ENCODE measurements at places on chromosomes 5 and 9. TPM values are rescaled to one million over a fixed set of nuclear protein-coding genes. Genes with fewer than 3 reads are reported as not detected.

DNA sequence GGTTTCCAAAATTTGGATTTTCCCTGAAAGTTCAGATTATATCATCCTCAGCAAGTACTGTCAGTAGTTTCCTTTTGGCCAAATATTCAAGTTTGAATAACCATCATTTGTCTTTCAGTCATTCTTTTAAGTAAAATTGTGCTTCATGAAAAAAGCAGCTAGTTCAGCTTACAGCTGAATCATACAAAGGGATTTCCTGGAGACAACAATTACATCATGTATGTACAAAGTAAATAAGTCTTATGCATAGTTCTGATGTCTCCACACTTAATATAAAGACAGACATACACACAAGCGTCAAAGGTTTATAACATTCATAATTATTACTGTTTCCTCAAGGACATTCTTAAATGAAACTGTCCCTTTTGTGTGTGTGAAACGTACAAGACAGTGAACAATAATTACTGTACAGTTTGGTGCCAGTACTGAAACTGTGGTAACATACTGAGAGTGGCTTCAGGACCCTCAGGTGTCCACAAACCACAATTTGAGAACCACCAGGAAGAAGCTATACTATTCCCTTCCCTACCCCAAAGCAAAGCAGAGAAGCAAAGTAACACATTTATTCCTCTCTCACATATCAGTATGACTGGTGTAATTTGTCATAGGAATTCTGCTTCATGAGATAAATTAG lies 746.6 kb downstream of the TAF11L14 start:
- no peak for DNase-seq

- DNase-seq, result peak; percentile 3
Observed at GRCh38 chr5:178895615-178896571, at the start of gene ZFP2. Gene ZFP2, plus strand, starts transcription at chr5:178895913. Its CDS starts 35,401 bp downstream, at chr5:178931314.

- no peak for DNase-seq
Observed at GRCh38 chr5:108386345-108387061, 4.6 kb upstream of the FBXL17 start.

GRCh38 chr5:58523956-58524355 lies 32.7 kb downstream of the GAPT start:
- no peak for DNase-seq

DNA sequence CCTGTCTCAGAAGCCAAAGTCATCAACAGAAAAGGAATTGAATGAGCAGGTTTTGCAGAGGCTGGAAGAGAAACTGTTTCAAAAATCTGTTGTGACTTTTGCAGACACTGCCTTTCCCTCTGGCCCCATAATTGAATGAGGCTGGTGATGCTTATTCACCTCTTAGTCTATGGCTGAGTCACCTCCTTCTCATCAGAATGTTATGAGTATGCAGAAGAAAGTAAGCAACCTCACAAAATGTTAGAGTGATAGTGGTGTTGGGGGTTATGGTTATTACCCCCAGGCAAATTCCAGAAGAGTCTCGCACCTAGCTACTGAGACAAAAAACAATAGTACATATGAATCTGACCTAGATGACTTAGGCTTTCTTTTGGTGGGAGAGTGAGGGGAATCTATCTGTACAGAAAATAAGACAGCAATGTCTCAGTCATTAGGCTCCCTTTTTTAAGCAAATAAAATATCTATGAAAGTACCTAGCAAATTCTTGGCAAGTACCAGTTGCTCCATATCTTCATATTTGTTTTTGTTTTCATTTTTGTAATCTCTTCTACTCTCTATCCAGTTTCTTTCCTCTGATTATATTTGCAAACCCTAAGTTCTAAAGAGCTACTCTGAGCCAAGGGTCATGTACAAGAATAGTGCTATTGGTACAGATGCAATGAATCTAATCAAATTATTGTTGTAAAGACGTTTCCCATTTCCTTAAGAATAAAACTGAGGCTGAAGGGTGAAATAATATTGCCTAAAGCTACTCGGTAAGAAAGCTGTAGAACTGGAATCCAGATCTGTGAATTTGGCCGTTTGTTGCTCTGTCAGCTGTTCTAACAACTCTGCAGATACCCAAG lies 498.1 kb upstream of the TNC start:
- DNase-seq, result no peak

DNA sequence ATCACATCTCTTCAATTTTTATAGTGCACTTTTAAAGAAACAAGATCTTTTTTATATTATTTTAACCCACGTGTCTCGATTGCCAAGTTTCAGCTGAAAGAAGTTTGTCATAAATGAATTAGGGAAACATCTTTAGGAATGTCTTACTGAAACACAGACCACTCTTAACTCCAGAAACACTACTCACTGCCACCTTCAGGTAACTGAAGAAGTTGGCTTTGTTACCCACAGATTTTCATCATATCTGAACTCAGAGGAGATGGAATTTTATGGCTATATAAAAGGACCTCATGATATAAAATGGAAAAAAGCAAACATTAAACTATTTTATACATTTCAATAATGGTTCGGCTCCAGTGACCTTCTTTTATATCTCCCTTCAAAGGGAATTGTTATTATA lies 158.0 kb downstream of the SEMA5A start:
- no peak for DNase-seq

DNA sequence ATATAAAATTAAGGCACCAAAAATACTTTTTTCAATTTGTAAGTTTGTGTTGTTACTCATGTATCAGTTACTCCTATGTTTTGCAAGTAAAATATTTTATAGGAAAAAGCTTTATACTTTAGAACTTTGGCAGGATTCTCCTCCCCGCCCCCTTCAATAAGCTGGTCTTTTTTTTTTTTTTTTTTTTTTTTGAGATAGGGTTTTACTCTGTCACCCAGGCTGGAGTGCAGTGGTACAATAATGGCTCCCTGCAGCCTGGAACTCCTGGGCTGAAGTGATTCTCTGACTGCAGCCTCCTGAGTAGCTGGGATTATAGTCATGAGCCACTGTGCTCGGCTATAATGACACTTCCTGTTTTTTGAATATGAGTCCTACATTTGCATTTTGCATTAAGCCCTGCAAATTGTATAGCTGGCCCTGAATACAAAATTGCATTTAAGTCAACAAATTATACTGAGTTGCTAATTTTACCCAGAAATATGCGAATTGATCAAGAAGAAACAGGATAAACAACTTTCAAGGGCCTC lies 192.9 kb downstream of the PIK3R1 start:
- no peak for DNase-seq

GRCh38 chr5:65102371-65102975 lies 333.7 kb downstream of the CWC27 start:
- peak; percentile 11 for DNase-seq

TLR4 gene
- polyA plus RNA-seq, result 0.12 TPM
